ENCODE measurements at places on chromosomes 4 and X. TPM values are rescaled to one million over a fixed set of nuclear protein-coding genes. Genes with fewer than 3 reads are reported as not detected.

- no peak for DNase-seq
Observed at GRCh38 chr4:54548831-54549460, 108.8 kb upstream of the KIT start.

The FAM47E gene
- total RNA-seq = 9.5 TPM

DNA sequence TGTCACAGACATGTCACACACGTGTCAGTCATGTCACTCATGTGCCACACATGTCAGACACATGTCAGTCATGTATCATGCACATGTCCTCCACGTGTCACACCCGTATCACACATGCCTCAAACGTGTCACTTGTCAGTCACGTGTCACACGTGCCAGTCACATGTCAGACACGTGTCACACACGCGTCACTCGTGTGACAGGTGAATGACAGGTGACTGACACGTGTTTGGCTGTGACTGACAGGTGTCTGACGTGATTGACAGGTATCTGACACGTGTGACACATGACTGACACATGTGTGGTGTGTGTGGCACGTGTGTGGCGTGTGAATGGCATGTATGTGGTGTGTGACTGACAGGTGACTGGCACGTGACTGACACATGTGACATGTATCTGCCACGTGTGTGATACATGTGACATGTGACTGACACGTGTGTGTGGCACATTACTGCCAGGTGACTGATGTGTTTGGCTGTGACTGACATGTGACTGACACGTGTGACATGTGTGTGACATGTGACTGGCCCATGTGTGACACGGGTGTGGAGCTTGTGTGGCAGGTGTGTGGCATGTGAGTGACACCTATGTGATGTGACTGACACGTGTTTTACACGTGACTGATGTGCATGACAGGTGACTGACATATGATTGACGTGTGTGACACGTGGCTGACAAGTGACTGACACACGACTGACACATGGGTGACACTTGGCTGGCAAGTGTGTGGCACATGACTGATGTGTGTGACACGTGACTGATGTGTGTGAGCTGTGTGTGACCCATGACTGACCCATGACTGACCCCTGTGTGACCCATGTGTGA lies 90.7 kb upstream of the GPC3 start:
- no peak for DNase-seq

DNA sequence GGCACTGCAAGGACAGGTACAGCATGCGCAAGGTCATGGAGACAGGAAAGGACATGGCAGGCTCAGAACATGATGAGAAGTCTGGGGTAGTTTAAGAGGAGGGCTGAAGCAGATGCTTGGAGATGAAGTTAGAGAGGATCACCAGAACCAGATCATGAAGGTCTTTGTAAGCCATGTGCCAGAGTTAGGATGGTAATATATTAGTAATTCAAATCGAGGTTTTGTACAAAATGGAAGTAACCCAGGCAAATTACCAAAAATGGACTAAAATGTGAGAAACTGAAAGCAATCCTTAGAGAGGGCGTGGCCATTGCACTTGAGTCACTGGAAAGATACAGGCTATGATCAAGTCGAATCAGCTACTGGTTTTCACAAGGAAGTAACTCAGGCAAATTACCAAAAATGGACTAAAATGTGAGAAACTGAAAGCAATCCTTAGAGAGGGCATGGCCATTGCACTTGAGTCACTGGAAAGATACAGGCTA lies 13.5 kb downstream of the RXFP1 start:
- DNase-seq = no peak

DNA sequence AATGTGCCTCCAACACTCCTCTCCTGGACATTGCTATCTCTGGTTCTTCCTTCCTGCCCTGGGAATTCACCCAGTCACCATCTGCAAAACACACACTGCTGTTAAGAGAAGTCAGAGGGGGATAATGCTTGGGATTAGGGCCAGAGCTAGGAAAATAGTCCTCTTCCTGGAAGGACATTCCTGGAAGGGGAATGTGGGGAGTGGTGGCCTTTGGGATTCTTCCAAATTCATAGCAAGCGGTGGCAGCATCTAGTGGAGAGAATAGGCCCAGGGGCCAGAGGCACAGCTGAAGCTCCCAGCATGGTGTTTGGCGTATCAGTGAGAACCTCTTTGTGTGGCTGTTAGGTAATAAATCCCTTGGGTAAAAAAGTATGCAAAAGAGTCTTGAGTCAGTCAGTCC lies 34.3 kb downstream of the SHROOM4 start:
- no peak for DNase-seq

The TEX13C gene
- total RNA-seq = not detected

The SLC7A11 gene
- total RNA-seq = 1.9 TPM

GRCh38 chr4:56086561-56086960 lies 137.8 kb downstream of the CEP135 start:
- no peak for DNase-seq

The CLCN3 gene
- 65.7 TPM for total RNA-seq

GRCh38 chr4:6568689-6569332 lies 6.2 kb upstream of the MAN2B2 start:
- DNase-seq = no peak

- no peak for DNase-seq
Observed at GRCh38 chr4:159516556-159517140, 413.8 kb downstream of the RAPGEF2 start.

DNA sequence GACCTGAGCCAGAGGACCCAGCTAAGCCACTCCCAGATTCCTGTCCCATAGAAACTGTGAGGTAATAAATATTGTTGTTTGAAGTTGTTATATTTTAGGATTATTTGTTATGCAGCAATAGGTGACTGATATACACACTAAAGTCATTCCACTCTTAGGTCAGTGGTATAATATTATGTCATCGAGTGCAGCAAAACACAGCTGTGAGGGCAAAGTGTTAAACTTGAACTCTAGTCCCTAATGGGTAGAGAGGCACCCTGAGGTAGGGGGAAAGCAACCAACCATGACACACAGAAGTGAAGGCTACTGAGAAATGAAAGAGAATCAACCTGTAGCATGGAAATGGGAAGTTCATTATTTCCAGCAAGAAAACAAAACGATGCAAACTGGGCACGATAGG lies 66.6 kb downstream of the ATXN3L start:
- no peak for DNase-seq

- no peak for DNase-seq
Observed at GRCh38 chrX:39158801-39159657, 357.8 kb downstream of the MID1IP1 start.

GRCh38 chr4:40003986-40004385 lies 26.3 kb upstream of the PDS5A start:
- no peak for DNase-seq

GRCh38 chrX:136030303-136031191 lies 45.3 kb downstream of the SLC9A6 start:
- DNase-seq = no peak

- no peak for DNase-seq
Observed at GRCh38 chrX:82677286-82677685, 830.8 kb upstream of the POU3F4 start.

DNA sequence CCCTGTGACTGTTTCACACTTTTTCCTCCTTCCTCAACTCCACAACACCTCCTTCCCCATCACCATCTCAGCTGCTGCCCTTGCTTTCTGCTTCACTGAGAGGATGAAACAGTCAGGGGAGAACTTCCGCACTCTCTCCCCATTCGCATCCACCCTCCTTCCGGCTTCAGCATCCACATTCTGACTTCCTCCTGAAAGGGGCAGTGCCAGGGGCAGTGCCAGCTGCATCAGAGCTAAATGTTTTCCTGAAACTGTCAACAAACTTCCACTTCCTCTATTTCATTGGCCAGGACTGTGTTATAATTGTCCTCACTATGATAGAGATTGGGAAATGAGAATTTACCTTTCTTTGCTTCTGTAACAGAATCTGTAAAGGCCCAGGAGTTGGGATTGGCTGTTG lies 18.2 kb upstream of the RASL11B start:
- DNase-seq = no peak

- DNase-seq = no peak
Observed at GRCh38 chr4:48752726-48753125, 27.4 kb downstream of the FRYL start.

The TKTL2 gene
- 0.32 TPM for total RNA-seq

The GPC3 gene
- total RNA-seq = 29.7 TPM

The C4orf50 gene
- not detected for total RNA-seq

The PRR32 gene
- total RNA-seq = not detected

The IBSP gene
- total RNA-seq = not detected

DNA sequence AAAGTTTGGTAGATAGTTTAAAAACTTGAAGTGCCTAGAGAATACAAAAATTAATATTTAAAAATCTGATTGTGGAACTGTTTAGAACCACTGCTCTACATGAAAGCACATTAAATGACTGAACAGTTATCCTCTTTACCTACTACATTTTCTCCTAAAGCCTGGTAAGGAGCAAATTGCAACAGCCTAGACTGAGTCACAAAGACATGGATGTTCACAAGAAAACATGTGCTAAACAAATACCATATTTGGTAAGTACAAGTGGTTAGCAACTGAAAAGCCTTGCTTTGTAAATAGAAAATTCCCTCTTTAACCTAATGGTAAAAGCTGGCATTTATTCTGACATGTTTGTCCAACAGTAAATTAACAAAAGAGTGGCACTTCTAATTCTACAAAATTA lies 203.1 kb downstream of the FBXO8 start:
- no peak for DNase-seq

GRCh38 chr4:2583517-2583916 lies 47.1 kb downstream of the FAM193A start:
- DNase-seq = no peak

DNA sequence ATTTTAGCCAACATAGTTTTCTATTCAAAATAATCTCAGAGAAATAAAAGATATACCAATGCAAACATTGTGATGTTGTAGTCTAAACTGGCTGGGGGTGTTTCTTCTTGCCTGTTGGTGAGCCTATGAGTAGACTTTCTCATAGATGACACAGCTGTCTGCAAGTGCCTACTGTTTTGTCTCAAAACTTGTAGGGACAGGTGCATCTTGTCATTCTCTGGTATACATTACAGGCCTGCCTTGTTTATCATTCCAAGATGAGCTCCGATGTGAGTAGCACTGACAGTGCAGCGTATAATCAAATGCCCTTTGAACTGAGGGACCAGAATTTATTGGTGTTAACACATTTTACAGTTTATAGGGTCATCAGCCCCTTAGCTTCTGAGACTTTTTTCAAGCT lies 353.8 kb downstream of the PRDM5 start:
- no peak for DNase-seq

DNA sequence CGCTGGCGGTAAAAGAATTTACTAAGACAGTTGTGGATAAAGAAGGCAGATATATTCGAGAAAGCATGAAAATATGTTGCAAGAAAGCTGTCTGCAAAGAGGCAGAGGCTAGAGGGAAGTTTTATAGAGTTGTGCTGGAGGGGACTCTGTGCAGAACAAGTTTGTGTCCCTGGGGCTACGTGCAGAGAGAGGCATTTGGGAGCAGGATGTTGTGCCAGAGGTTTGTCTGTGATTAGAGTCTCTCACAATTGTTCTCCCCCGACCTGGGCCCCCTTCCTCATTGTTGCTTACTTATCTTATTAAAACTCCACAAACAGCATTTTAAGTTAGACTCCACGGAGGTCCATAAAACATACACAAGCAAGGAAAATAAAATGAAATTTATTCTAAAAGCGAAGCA lies 831.3 kb downstream of the NLGN4X start:
- DNase-seq = no peak
